ENCODE measurements at places on chromosomes 1 and 21.

GRCh38 chr1:214420341-214420740, 131.1 kb downstream of the PTPN14 start:
- peak; percentile 34 for DNase-seq

DNA sequence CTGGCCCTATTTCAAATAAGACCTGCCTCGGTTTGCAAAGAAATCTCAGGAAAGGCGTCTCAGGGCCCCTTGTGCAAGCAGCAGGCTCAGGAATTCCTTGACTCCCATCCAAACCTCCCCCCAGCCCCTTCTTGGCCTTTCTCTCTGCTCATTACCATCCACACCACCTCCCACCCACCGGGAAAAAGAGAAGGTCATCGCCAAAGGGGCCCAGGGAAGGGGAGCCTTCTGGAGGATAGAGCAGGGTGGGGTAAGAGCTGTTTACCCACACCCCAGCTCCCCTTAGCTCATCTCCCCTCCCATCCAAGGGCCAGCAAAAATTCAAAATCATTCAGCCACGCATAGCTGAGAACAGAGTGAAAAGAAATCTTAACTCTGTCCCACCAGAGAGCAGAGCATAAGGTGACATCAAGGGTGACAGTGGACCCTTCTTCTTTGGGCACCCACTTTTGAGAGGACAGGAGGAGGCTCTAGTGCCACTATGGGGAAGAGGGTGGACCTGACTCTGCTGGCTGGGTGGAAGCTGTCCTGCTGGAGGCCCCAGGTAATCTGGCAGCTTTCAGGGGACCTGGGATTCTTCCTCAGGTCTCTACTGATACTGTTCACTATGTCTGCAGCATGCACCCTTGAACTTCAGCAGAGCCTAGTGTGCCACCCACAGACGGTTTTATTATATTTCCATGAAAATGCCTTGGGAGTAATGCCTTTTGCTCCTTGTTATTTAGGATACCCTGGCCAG, 3.9 kb upstream of the WNT2B start:
- DNase-seq, result no peak

GRCh38 chr1:152801333-152801732, 4.8 kb downstream of the LCE1D start:
- DNase-seq, result no peak

DNA sequence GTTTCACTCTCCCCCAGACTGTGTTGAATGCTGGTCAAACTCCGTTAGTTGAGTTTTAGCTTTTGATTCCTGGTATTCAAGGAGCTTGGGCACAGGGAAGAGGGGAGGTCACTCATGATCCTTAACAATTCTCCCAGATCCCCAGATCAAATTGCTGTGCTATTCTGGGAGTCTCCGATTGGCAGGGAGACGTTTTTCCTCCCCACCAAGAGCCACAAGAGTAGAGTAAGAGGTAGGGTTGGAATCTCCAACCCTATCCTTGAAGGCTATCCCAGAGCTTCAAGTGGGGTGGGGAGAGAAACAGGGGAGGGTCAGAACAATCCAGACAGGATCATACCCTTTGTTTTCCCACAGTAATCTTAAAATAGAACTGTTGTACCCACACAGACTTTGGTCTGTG, 576 bp upstream of the TPM3 start:
- DNase-seq, result no peak

GRCh38 chr1:151837884-151838221, 1.8 kb downstream of the C2CD4D start:
- DNase-seq, result no peak

GRCh38 chr1:201662646-201663045, 123.7 kb downstream of the NAV1 start:
- DNase-seq, result no peak

Measured in NCI-H1105 (cell line).